ENCODE measurements at places on chromosomes 13 and 19.

DNA sequence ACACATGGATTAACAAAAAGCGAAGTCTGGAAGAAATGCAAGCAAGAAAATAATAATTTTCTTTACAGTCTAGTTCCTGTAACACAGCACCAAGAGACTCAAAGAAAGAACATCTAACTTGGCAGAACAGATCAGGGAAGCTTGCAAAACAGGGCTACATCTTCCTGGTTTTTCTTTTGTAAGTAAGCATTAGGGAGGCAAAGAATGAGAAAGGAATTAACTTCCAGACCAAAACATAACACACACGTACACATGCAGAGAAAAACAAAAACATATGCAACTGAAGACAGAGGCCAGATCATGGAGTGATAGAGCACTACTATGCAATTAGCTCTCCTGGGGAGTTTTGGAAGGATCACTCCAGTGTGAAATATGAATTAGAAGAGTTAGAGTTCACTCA, 120.5 kb downstream of the DIAPH3 start:
- no peak for DNase-seq

DNA sequence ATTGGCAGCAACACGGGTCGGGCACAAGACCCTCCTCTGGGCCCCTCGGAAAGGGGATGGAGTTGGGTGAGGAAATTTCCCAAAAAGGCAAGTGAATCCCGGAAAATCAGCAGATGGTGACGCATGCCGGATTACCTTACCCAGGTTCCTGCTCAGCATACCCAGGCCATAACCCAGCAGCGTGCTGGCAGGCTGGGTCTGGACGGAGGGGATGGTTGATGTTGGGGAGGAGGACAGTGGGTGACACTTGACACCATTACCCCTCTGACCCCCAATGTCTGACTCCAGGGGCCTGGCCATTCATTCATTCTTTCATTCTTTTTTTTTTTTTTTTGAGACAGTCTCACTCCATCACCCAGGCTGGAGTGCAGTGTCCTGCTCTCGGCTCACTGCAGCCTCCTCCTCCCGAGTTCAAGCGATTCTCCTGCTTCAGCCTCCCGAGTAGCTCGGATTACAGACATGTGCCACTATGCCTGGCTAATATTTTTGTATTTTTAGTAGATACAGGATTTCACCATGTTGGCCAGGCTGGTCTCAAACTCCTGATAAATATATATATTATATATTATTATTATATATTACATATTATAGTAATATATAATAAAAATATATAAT, 799 bp downstream of the PVR start:
- no peak for DNase-seq

DNA sequence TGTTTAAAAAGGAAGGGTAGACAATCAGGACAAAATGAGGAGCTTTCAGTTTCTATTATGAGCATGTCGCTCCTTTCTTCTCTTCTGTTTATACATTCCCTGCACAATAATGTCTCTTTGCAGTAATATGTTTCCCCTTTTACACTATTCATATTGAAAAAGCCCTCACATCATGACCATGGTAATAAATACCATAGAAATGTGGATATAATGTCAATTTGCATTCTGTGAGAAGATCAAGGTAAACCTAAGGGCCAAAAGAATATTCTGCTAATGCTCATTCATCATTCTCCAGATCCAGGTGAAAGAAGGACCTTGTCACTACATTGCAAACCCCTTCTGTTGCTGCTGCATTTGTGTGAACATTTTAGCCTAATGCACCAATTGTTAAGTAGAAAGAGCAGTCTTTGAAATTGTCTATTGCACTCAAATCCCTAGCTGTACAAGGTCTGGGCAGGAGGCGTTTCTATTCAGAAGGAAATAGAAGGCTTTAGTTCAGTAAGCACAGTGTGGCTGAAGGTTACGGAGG, 117.6 kb upstream of the SOX21 start:
- no peak for DNase-seq

DNA sequence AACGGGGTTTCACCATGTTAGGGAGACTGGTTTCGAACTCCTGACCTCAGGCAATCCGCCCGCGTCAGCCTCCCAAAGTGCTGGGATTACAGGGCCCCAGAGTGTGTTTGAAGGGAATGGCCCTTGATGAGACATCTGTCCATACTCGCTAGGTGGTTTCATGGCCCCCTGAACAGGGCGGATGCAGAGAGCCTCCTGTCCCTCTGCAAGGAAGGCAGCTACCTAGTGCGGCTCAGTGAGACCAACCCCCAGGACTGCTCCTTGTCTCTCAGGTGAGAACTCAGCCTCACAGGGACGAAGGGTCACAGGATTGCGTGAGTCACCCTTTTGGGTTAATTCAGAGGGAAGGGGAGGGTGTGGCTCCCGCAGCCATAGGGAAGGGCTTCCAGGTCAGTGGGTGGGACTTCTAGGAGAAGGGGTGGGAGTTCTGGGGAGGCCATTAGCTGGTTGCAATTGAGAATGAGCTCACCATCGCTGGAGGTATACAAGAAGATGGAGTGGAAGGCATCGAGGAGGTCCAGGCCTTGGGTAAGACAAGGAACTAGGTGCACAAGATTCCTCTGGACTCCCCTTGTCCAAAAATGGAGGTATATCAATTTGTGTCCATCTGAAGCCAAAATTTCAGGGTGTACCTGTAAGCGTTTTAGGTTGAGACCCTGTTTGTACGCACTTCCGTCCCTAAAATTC, 9.2 kb downstream of the SHD start:
- no peak for DNase-seq

GRCh38 chr19:53112286-53112685, 9.1 kb upstream of the ZNF160 start:
- no peak for DNase-seq

DNA sequence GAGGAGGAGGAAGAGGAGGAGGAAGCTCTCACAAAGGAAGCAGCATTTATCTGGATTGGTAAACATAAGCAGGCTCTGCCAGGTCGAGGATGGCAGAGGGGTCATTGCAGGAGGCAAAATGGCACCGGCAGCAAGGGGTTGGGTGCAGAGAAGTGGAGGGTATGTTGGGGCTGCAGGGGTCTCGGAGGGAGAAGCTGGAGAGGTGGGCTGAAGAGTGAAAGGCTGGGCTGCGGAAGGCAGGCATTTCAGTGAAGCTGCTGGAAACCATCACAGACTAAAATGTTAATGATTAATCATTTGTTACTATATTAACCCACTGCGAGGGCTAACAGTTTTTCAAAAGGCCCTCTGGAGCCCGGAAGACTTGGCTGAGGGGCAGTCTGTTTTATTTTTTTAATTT, 24.6 kb downstream of the TPT1 start:
- DNase-seq: no peak

DNA sequence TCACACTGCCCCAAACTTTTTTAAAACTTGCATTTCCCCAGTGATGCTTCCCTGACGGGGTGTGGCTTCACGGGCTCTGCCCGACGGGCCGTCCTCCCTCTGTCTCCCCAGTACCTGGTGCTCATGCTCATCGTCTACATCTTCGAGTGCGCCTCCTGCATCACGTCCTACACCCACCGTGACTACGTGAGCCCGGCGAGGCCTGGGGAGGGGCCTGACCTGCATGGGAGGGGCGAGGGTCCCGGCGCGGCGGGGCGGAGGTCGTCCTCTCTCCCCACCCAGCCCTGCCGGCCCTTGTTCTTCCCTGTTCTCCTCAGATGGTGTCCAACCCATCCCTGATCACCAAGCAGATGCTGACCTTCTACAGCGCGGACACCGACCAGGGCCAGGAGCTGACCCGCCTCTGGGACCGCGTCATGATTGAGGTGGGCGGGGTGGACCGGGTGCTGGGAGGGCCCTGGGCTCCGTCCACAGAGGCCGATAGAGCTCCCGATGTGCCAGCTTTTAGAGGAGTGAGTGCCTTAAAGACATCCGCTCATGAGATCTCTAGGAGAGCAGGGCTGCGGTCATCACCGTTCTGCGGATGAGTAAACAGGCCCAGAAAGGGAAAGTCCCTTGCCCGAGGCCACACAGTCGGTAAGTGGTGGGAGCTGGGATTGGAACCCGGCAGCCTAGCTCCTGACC, 6.9 kb downstream of the UPK1A start:
- no peak for DNase-seq

- no peak for DNase-seq
Observed at GRCh38 chr19:58277748-58278540, 811 bp upstream of the ZNF8 start.

DNA sequence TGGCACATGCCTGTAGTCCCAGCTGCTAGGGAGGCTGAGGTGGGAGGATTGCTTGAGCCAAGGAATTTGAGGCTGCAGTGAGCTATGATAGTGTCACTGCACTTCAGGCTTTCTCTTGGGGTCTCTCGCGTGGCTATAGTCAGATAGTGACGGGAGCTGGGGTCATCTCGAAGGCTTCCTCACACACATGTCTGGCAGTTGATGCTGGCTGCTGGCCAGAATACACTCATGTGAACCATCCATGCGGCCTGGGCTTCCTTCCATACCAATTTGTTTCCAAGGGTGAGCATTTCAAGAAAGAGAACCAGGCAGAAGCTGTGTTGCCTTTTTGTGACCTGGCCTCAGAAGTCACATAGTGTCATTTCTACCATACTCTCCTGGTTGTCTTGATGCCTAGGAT, 26.4 kb downstream of the LEUTX start:
- no peak for DNase-seq

DNA sequence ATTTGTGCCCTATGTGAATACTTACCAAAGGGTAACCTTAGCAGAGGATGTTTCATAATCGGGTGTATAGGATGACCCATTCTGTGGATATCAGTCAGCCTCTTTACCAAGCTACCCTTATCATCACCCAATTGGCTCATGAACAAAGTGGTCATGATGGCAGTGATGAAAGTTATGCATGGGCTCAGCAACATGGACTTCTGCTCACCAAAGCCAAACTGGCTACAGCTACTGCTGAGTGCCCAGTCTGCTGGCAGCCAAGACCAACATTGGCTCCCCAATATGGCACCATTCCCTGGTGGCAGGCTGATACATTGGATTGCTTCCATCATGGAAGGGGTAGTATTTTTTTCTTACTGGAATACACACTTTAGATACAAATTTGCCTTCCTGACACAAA, 5.7 kb upstream of the ZNF461 start:
- DNase-seq: no peak

DNA sequence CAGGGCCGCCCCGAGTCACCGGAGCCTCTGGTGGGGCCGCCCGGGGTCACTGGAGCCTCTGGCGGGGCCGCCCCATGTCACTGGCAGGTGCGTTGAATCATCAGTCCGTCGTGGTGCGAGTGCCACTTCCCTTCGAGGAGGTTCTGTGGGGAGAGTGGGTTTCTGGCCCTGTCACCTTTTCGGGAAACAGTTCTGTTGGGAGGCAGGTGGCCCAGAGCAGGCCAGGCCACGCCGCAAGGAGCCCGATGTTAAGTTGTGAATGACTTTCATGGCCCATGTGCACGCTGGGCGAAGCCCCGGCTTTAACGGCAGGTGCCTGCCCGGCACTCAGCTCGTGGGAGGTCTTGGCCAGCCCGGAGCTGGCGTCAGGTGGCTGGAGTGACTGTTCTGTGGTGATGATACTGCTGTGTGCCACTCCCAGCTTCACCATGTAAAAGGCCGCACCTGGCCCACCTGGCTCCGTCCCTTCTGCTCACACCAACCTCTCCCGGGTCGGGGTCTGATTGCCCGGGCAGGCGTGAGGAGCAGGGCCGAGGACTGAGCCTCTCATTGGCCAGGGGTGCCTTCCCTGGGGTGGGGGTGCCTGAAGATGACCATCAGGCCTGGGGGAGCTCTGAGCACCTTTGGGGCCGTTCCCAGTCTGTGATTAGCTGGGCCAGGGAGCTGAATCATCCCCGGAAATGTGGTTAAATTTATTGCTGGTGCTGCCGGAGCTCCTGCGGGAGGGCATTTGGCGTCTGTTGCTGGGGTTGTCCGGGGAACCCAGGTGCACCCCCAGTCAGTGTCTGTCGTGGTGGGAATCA, 29.2 kb downstream of the CSNK1G2 start:
- DNase-seq: no peak

- DNase-seq: no peak
Observed at GRCh38 chr13:84460989-84461388, 578.7 kb upstream of the SLITRK1 start.

Measured in effector CD8-positive, alpha-beta T cell (primary cell).